ENCODE measurements at places on chromosomes 7 and 10.
A peak's percentile ranks its signal among the peaks of the same experiment; 100 is the strongest.

- no peak for DNase-seq
Measured at GRCh38 chr7:108805808-108806397, 236.2 kb downstream of the DNAJB9 start.

DNA sequence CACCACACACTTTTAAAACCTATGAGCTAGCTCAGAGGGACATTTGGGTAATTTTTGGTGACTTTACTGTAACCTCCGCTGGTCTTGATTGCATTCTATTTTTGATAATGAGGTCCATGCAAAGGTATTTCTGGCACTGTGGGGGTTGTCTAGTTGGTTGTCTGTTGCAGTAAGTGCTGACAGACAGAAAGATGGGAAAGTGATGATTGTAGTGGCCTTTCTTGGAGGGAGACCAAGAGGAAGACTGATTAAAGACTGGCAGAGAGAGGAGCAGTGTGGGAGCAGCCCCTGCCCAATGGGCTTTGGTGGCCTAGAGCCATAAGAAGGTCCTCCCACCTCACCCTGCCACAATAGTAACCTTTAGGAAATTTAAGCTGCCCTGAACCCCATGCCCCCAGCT is 173.4 kb upstream of the CTBP2 start:
- no peak for DNase-seq

DNA sequence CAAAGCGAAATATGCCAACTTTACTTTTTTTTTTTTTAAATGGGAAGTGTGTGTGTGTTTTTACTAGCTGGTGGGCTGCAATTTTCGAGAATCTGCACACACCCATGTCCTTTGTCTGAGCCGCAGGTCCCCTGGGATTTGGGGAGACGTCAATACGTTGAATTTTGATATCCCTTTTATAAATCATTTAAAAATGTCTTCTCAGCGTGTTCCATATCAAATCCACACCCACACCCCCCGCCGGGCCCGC is 404 bp upstream of the FMC1 start:
- DNase-seq = no peak

- DNase-seq = no peak
Measured at GRCh38 chr7:5827755-5828154, 46.3 kb upstream of the RNF216 start.

DNA sequence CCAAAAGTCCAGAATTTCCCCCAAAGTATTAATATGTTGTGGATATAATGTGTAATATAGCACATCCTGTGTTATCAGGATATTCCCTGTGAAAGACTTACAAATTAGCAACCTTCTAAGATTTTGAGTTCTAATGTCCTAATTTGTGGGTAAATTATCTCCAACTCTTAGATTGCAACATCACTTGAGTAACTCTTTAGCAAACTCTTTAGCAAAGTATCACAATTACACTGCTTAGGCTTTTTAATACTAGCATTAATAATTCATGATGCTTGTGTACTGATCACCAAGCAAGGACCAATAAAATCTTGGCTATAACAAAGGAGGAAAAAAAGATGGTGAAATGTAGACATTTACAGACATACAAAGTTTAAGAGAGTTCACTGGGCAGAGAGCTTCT is 27.7 kb downstream of the HIP1 start:
- DNase-seq = no peak

GRCh38 chr7:124989911-124990310 is 60.3 kb upstream of the POT1 start:
- DNase-seq = no peak

GRCh38 chr7:140722254-140722653 is 25.7 kb downstream of the NDUFB2 start:
- no peak for DNase-seq

GRCh38 chr10:71266147-71266917 is 52.7 kb upstream of the SLC29A3 start:
- DNase-seq = no peak

DNA sequence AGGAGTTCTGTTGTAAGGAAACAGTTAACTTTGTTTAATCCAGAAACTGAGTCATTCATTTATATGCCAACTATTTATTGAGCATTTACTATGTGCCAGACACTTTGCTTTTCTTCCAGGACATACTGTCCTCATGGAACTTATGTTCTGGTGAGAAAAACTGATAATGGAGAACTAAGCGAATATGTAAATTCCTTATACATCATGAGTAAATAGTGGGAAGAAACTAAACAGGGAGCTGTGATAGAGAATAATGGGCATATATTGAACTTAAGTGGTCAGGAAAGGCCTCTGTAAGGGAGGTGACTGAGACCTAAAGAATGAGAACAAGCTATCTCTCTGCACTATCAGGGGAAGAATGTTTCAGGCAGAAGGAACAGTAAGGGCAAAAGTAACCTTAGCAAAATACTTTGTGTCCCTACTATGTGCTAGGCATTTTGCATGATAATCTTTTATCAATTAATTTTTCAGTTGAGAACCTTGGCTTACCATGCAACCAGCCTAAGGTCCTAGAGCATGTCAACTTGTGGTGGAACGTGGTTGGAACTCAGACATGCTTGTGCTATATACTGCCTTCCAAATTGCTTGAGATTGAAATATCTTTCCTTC is 45.4 kb downstream of the ST7 start:
- no peak for DNase-seq

GRCh38 chr7:101819913-101820522 is 2.6 kb downstream of the CUX1 start:
- DNase-seq = no peak

DNA sequence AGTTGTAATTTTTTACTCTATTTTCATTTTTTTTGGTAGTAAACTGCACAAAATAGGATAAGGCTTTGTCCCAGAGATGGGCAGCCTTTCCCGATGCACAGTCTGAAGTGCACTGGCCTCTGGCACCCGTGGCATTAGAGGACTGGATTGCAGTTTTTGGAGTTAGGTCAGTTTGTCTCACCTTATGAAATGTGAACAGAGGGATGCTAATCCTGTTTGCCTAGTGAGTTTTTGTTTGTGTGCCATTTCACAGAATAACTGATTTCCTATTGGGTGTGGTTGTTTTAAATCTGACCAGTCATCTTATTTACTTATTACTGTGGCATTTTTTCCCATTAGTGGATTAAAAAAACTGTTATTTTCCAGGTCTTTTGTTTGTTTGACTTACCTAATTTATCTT is 109.5 kb upstream of the GATA3 start:
- no peak for DNase-seq

DNA sequence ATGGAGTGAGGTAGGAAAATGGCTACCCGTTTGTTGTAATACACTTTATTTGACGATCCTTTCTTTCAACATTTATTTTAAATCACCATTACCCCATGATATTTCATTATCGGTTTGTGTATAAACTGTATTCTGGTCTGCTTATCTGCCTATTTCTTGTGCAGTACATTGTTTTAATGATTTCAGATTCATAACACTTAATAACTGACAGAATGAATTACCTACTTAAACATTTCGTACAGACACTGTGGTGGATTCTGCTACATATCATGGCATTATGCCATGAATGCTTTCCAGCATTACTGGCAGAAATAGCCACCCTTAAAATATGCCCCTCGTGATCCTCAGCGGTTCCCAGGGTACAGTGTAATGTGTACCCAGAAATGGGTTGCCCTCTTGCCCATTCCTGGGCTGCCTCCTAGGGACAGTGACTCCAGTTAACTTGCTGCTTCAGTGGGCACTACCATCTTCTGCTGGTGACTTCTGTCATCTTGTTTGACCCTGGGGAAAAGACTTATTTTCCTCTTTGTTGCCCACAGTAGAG is 74.5 kb downstream of the C1GALT1 start:
- no peak for DNase-seq

DNA sequence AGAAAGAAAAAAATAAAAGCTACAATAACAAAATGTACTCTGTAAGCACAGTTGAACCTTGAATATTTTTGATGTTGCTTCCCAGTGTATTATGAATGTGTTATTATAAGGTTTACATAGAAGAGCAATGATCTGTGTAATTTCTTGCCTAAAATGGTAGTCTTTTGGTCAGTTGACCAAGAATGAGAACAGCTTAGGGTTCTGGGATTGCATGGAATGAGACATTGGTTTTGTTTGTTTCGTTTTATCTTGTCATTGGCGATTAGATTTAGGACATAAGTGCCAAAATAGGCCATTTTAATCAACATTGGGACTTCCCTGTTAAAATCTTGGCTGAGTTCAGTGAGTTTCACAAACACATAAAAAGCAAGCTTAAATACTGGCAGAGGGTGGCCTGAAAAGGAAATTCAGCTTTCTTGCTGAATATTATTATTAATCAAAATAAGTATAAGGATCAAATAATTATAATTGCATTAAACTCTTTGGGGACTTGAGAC is 49.1 kb upstream of the GLCCI1 start:
- DNase-seq = no peak

DNA sequence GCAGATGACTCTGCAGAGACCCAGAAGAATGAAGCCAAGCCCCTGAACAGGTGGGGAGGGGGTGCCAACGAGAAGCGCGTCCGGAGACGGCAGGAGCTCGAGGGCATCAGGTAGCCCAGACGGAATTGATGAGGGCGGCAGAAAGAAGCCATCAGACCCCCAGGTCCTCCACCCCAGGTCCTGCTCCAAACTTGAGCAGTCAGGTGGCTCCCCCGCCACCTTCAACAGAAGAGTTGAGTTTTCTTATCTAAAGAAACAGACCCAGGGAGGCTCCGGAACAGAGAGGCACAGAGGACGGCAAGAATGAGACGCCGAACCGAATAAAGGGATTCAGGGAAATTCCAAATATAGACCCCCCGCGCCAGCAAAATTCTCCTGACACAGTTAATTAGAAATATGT is 22.2 kb downstream of the RGS10 start:
- no peak for DNase-seq

DNA sequence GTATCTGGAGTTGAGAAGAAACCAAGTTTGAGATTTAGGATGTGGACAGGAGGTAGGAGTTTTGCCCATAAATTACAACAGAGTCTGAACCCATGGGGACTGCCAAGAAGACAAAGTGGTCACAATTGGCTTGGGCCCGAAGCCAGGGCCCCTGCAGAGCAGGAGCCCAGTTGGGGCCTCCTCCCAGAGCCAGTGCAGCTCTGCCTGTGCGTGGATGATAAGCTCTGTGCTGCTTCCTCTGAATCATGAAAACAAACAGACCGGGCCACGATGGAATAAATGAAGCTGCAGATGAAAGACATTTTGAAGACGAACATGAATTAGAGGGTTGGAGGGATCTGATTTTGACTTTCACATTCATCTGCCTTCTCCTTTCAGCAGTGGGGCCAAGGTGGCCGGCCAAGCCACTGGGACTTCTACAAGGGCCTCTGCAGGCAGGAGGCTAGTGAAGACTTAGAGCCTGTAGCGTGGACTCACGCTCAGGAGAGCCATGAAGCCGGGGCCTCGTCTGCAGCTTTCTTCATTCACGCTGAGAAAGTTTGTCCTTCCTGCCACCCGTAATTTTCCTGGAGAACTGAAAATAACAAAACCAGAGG is 156.8 kb upstream of the LYZL1 start:
- no peak for DNase-seq

DNA sequence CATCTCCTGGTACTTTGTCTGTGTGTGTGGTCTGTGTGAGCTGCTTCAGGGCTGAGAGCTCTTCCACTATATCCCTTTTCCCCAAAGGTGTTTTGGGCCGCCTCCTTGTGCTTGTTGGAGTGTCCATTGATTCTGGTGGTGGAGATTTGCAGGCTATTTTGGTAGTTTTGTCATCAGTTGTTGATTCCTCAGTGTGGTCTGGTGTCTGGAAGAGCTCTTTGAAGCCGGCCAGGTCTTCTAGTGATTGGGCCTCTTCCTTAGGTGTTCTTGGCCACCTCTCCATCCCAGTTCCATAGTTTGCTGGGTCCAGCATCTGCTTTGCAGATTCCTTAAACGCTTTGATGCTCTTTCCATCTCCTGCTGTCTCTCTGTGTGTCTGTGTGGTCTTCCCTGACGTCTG is 20.8 kb downstream of the MKI67 start:
- no peak for DNase-seq

DNA sequence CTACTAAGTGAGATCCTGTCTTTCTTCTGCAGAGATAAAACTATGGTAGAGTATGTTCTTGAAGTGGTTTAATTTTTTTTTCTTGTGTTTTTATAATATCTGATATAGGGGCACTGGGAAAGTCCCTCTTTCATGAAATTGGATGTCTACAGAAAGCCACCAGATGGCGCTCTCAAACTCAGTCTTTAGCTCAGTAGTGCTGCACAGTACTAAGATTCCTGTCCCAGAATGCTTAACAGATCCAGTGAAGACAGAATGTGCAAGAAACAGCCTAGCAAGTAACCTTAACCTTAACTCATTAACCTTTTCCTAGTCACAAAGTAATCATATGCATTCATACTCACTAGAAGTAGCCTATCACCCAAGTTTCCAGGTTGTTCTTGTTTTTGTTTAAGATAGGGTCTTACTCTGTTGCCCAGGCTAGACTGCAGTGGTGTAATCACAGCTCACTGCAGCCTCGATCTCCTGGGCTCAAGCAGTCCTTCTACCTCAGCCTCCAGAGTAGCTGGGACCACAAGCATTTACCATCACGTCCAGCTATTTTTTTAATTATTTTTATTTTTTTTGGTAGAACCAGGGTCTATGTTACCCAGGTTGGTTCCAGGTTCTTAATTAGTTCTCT is 56.7 kb downstream of the IDE start:
- peak; percentile 43 for DNase-seq

GRCh38 chr10:23376229-23376655 is 31.6 kb upstream of the C10orf67 start:
- DNase-seq = no peak

DNA sequence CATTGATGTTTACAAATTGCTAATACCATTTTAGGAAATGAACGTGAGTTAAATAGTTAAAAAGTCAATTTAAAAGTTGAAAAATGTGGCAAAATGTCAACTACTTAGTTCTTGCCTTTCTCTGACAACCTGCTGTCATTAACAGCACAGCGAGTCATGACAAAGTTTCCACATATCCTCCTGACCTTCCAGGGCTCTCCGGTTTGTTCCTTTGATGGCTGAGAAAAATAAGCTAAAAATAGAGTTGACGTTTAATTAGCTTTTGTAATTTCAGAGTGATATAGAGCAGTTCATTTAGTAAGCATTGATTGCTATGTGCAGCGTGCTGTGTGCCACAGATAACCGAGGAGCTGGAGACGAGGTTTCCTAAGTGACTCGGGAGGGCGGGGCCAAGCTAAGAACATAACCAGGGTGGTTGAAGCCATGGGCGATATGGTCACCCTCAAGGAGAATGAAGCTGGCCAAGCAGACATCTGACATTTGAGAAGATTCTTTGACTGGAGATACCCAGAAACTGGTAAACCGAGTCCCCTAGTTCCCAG is 47.9 kb downstream of the OGDH start:
- DNase-seq = no peak

GRCh38 chr10:3759397-3759796 is 25.6 kb downstream of the KLF6 start:
- no peak for DNase-seq

GRCh38 chr10:42830237-42830636 is 47.6 kb downstream of the BMS1 start:
- DNase-seq = no peak

DNA sequence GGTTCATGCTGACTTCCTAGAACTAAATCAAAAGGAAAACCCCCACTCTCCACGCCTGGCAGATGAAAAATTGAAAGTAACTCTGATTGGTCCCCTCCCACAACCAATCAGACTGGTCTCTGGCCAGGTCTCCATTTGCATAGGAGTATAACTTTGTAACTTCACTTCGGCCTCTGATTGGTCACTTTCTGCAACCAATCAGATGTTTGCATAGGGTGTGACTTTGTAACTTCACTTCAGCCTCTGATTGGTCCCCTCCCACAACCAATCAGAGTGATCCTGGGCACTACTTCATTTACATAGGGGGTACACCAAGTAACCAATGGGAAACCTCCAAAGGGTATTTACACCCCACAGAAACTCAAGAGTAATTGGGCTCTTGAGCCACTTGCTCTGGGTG is 306.6 kb upstream of the PFKP start:
- DNase-seq = no peak

GRCh38 chr7:157807510-157807909 is 470.7 kb downstream of the DNAJB6 start:
- no peak for DNase-seq

Data from activated CD4-positive, alpha-beta T cell treated with anti-CD3 and anti-CD28 coated beads for 24 hours (primary cell).